Activated CD4-positive, alpha-beta T cell treated with anti-CD3 and anti-CD28 coated beads, Interleukin-2, amount 50 U/mL, for 4 hours (primary cell): ENCODE measurements at places on chromosomes 7 and 10.

DNA sequence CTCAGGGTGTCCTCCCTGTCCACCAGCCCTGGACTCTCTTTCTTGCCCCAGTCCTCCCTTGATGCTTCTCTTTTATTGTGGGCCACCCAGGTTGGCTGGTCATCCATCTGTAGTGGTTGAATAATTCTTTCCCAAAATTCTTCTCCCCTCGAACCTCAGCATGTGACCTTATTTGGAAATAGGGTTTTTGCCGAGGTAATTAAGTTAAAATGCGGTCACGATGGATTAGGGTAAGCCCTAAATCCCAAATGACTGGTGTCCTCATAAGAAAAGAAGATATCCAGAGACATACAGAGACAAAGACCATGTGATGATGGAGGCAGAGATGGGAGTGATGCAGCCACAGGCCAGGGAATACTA is 74.3 kb downstream of the GFRA1 start:
- DNase-seq: no peak

DNA sequence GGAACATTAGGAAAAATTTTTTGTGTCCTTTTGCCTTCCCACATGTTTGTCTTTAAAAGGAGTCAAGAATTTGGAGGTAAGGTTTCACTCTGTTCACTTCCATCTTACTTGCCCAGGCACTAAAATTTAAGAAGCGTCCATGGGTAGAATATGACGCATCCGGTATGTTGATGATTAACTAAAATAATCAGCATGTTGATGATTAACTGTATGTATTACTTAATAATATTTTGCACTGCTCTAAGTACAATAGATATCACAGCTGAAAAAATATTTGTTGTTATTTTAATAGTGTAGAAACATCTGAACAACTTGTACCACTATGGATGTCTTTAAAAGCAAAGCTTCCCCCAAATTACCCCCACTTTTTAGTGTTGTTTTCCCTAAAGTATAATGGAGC is 11.5 kb downstream of the ANKRD22 start:
- no peak for DNase-seq

GRCh38 chr7:828793-829561 is 3.3 kb upstream of the SUN1 start:
- DNase-seq: no peak

DNA sequence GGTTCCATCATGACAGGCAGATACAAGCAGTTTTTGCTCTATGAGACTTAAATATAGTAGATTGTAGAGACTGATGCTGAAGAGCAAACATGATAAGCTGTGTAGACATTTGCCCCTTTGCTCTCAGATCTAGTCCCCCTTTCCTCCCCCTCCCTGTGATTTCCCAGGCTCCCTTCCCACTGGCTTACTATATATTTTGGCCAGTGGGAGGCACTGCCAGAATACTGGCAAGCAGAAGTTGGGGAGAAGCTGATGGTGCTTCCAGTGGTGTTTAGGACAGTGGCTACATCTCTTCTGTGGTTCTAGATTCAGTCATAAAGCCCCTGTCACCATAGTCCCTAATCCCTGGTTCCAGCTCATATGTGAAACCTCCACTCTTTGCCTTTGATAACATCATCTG is 156.1 kb upstream of the STEAP4 start:
- DNase-seq: no peak

DNA sequence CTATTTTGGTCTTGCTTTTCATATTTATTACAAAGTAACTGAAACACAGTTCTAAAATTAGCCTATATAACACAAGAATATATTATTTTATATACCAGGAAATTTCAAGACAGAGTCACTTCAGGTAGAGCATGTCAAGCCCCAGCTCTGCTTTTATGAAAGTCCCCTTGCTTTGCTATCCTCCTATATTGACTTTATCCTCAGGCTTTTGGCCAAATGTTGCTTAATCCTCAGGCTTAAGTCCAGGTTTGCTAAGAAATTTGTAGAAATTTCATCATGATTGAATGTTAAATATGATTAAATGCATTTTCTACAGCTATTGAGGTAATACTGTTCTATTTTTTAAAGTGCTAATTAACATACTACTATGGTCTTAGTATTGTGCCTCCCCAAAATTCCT is 227.6 kb downstream of the FZD1 start:
- no peak for DNase-seq

- no peak for DNase-seq
Observed at GRCh38 chr10:121322776-121323175, 275.5 kb downstream of the FGFR2 start.

GRCh38 chr10:112115781-112116385 is 67.7 kb downstream of the GPAM start:
- DNase-seq: peak; percentile 4

- no peak for DNase-seq
Observed at GRCh38 chr10:48446785-48447184, 140.3 kb downstream of the MAPK8 start.

GRCh38 chr7:140262242-140262903 is 85.6 kb upstream of the KDM7A start:
- no peak for DNase-seq

- no peak for DNase-seq
Observed at GRCh38 chr7:142407939-142408570, 150.2 kb upstream of the PRSS58 start.

GRCh38 chr7:98771519-98771918 is 98.3 kb downstream of the TMEM130 start:
- DNase-seq: no peak

- no peak for DNase-seq
Observed at GRCh38 chr10:50375051-50375452, 123.7 kb upstream of the ASAH2 start.

DNA sequence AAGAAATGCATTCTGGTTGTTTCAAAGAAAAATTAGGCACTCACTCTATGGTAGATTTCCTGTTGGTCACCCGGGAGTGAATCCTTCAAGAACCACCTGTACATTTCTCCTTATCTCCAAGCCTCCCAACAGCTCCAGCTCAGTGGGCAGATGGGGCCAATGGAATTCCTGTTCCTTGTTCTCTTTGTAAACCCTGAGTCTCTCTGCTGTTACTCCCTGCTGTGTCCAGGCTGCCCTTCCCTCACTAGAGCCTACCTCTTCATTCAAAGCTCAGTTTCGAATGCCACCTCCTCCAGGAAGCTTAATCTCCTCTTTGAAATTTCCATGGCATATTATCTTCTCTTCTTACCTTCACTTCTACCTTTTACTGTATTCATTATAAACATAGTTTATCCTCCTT is 3.5 kb upstream of the BMPER start:
- no peak for DNase-seq

- DNase-seq: no peak
Observed at GRCh38 chr7:26629696-26630095, 234.7 kb downstream of the SKAP2 start.

GRCh38 chr7:47314728-47315607 is 266.9 kb downstream of the TNS3 start:
- DNase-seq: no peak

GRCh38 chr10:122567056-122567660 is 6.6 kb downstream of the DMBT1 start:
- peak; percentile 26 for DNase-seq

DNA sequence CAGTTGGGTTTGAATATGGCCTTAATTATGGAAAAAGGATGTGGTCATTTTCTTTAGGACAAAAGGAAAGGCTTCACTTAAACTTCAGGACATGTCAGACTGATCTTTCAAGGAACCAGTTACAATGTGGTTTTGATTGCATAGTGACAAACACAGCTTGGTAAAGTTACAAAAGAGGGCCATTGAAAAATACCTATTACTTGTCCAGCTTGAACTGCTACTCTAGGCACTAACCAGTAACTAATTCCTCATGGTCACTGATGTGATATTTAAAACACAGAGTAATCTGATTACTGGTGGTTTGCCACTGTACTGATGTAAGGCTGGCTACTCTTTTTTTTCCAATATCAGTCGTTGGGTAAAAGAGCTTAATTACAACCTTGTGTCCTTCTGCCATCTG is 22.6 kb downstream of the TES start:
- DNase-seq: no peak

- no peak for DNase-seq
Observed at GRCh38 chr10:133276100-133276434, 601 bp downstream of the ADAM8 start.

GRCh38 chr10:125773687-125774543 is 1.7 kb downstream of the MMP21 start:
- DNase-seq: no peak

DNA sequence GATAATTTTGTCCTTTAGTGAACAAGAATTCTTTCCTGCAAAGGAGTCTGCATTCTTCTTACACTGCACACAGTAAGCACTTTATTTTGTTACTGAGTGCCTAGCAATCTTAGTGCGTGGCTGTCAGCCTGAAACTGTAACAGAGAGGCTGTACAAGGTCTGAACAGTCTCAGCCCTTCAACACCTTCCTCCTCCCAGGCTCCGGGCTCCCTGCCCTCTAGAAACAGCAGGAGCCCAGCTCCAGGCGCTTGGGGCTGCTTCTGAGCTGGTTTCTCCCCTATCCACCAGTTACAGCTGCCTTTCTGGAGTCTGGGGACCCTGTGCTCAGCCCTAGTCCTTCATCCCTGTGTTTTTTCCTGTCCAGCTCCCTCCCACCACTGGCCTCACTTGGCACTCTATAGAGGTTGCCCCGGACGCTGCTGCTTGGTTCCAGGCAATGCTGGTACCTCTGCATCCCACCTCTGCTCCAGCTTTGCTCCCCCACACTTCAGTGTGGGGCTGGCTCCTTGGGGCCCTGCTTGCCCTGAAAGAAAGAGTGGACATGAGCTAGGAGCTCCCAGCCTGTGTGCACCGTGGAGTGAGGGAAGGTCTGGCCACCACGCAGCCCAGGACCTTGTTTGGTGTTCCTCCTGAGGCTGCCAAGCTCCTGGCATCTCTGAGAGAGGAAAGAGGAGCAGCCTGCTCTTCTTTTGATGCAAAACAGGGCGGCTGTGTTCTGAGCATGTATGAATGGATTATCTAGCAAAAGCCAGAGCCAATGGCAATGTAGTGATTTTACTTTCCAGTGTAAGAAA is 251.2 kb upstream of the GRB10 start:
- no peak for DNase-seq

DNA sequence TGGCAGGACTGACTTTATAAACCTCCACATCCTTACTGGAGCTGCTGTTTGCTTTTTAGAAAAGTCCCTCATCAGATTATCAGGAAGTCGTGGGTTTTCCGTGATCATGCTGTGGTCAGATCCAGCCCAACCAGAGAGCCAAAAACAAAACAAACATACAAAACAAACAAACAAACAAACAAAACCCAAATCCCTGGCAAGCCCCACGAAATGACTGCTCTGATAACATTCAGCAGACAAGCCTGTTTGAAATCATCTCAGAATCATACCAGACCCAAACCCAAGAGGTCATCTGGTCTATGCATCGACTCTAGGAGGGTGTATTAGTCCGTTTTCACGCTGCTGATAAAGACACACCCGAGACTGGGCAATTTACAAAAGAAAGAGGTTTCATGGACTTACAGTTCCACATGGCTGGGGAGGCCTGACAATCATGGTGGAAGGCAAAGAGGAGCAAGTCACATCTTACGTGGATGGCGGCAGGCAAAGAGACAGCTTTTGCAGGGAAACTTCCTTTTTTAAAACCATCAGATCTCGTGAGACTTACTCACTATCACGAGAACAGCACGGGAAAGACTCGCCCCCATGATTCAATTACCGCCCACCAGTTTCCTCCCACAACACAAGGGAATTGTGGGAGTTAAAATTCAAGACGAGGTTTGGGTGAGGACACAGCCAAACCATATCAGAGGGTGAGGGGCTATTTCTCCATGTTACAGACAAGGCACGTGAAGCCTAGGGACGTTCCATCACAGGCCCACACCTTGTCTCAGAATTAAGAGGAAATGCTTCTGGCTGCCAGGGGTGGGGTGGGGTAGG is 85.7 kb downstream of the PARP12 start:
- DNase-seq: no peak

- peak; percentile 15 for DNase-seq
Observed at GRCh38 chr7:74452748-74453321, 871 bp upstream of the GTF2IRD1 start.

- no peak for DNase-seq
Observed at GRCh38 chr10:129361676-129362376, 105.2 kb upstream of the MGMT start.

DNA sequence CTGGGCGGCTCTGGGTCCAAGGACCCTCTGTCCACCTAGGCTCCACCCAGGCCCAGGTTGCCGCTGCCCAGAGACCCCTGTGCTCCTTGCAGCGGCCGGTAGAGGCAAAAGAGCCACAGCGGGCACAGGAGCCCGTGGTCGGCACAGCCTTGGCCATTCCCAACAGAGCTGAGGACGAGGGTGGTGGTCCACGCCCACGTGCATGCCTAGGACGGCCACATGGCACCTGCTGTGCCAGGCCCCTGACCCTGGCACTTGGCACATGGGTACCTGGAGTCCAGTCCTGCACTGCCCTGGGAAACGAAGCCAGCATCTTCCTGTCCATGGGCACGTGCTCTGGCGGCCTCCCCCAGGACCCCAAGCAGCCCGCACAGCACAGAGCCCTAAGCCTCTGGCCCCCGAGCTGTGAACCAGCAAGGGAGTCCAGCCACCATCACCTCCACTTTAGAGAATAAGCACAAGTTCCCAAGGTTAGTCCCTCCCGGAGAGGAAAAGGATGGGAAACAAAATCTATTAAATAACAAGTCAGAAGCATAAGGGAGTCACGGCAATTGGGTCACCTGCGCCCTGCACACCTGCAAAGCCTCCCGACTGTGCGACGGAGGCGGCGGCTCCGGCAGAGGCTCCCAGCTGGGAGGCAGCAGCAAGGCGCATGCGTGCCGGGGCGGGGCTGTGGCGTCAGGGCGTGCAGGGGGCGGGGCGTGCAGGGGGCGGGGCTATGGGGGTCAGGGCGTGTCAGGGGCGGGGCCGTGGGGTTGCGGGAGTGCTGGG is 59.1 kb downstream of the STK32C start:
- peak; percentile 31 for DNase-seq

- DNase-seq: no peak
Observed at GRCh38 chr10:102648269-102648888, 4.1 kb downstream of the TRIM8 start.

- DNase-seq: no peak
Observed at GRCh38 chr7:103664577-103664976, 218.6 kb upstream of the SLC26A5 start.

DNA sequence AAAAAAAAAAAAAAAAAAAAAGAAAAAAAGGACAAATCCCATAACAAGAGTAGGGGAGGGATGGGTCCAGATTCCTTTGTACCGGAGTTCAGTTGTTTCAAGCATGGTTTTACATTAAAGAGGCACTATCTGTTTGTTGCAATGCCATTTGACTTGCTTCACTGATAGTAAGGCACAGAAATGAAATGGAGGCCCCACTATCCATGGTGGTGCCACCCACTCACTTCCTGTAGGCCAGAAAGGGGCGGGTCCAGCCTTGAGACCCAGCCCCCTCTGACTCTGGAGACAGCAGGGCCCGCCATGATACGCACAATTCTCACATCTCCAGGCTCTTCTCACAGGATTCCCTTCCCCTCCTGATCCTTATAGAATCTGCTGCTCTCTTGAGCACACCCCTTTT is 100.0 kb downstream of the CLEC2L start:
- DNase-seq: no peak

- DNase-seq: no peak
Observed at GRCh38 chr10:27470885-27471284, 33.2 kb upstream of the RAB18 start.

DNA sequence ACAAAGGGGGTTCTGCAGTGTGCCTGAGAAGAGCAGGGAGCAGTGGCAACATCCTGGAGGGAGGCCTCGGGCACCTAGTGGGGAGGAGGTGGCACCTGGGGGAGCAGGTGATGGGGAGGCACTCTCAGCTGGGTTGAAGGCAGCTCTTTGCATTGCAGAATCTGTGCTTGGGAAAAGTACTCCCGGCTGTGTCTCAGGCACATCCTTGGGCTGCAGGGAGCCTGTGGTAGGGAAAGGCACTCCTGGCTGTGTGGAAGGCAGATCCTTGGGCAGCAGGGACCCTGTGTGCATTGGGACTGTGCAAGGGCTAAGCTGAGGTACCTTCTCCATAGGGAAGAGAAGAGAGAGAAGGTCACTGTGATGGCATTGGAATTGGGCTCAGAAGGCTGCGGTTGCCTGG is 52.8 kb upstream of the ANTXRL start:
- DNase-seq: no peak
